ENCODE measurements at places on chromosomes 12 and 14.
A peak's percentile ranks its signal among the peaks of the same experiment; 100 is the strongest.

DNA sequence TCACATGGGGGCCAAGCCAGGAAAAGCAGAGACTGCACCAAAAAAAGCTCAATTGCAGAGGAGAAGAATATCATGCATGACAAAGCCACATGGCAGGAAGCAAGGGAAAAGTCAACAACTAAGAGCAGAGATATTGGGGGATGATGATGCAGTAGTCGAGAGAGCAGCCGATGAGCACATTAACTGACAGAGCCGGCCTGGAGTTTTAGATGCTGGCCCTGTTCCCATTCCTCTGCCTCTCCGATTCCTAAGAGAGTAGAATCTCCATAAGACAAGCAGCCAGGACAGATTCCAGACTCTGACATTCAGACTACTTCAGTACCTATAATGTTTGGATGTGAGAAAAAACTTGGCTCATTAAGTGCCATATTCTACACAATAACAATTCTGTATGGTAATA is 155.9 kb downstream of the KCNH5 start:
- DNase-seq: no peak

DNA sequence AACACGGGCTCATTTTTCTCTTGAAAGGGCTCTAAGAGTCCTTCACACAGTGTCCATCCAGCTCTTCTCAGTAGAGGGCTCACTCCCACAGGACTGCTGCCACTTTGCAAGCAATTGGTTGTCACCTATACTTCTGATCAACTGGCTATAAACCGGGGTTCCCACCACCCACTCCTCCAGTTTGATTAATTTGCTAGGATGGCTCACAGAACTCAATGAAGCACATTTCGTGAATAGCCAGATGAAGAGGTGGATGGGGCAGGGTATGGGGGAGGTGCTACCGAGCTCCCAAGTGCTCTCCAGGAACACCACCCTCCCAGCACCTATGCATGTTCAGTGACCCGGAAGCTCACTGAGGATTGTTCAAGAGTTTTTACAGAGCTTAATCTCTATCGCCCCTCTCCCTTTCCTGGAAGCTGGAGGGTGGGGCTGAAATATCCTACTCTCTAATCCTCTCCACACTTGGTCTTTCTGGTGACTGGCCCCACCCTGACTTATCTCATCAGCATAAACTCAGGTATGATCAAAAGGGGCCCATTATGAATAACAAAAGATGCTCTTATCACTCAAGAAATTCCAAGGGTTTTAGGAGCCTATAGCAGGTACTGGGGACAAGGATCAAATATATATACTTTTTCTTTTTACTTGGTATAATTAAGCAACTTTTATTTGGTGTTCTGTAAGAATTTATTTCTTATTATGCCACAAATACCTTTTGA is 13.9 kb upstream of the EGLN3 start:
- no peak for DNase-seq

DNA sequence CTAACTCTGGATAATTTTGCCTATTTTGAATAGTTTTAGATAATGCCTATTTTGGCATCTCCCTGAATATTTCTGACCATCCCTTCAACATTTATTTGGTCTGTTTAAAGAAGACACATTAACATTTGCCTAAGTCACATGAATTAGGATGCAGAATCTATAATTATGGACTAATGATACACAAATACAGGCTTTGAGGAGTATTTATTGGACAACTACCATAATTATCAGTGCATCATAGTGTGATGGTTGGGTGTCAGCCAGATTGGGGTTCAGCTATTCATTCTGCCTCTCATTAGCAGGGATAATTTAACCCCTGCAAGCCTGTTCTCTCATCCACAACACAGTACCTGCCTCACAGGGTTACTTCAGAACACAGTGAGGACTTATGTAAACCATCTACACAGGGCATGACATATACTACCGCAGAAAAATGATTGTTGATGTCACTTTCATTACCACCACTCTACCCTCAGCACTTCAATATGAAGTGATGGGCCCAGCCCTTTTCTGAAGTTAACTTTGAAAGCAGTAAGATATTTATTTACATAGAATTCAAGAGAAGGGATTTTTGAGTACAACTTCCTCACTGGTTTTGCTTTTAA is 14.4 kb downstream of the PRKCH start:
- no peak for DNase-seq

DNA sequence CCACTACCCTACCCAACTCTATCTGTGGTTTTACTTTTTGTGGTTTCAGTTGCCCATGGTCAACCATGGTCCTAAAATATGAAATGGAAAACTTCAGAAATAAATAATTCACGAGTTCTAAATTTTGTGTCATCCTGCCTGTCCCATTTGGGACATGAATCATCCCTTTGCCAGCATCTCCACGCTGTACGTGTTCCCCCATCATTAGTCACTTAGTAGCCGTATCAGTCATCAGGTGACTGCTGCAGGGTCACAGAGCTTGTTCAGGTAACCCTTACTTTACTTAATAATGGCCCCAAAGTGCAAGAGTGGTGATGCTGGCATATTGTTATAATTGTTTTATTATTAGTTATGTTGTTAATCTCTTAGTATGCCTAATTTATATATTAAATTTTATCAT is 209.9 kb downstream of the ITPR2 start:
- DNase-seq: no peak

- DNase-seq: peak; percentile 22
Observed at GRCh38 chr14:94823556-94824341, 53.8 kb upstream of the GSC start.

GRCh38 chr12:124002021-124002644 is 29.1 kb downstream of the ZNF664 start:
- no peak for DNase-seq

- no peak for DNase-seq
Observed at GRCh38 chr14:89485264-89485663, 68.2 kb upstream of the FOXN3 start.

- DNase-seq: no peak
Observed at GRCh38 chr14:94532447-94532846, 23.2 kb upstream of the SERPINA12 start.

- DNase-seq: no peak
Observed at GRCh38 chr14:73613419-73613963, 1.2 kb downstream of the ACOT6 start.
